ENCODE measurements at places on chromosomes 3 and 15.

GRCh38 chr15:81381720-81382119 lies 7.7 kb upstream of the TMC3 start:
- DNase-seq, result no peak

- DNase-seq, result no peak
Measured at GRCh38 chr3:10911350-10912002, 81.1 kb upstream of the SLC6A1 start.

- no peak for DNase-seq
Measured at GRCh38 chr3:177286034-177286433, 88.8 kb upstream of the TBL1XR1 start.

- no peak for DNase-seq
Measured at GRCh38 chr3:47870156-47870555, 67.2 kb downstream of the DHX30 start.

- no peak for DNase-seq
Measured at GRCh38 chr15:95603802-95604201, 726.7 kb upstream of the NR2F2 start.

GRCh38 chr3:124636863-124637296 lies 93.4 kb upstream of the UMPS start:
- DNase-seq, result no peak

- no peak for DNase-seq
Measured at GRCh38 chr15:38828031-38828532, 263.5 kb upstream of the RASGRP1 start.

DNA sequence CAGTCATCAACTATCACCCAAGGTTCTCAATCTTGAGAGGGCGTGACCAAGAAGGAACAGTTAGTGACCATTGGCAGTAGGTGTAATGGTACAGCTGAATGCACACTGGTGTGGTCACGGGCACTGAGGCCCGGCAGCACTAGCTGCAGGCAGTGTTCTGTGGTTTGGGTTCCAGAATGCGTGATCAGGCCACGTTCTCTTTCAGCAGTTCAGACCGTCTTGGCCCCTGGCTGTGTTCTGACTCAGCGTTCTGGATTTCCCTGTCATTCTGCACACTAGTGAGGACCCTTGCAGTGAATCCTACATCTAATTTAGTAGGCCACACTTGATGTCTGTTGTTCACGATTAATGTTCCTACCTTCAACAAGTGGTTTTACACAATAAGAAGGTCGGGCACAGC lies 220.5 kb upstream of the SLCO3A1 start:
- DNase-seq, result no peak
